ENCODE measurements at places on chromosomes 3 and 15.

DNA sequence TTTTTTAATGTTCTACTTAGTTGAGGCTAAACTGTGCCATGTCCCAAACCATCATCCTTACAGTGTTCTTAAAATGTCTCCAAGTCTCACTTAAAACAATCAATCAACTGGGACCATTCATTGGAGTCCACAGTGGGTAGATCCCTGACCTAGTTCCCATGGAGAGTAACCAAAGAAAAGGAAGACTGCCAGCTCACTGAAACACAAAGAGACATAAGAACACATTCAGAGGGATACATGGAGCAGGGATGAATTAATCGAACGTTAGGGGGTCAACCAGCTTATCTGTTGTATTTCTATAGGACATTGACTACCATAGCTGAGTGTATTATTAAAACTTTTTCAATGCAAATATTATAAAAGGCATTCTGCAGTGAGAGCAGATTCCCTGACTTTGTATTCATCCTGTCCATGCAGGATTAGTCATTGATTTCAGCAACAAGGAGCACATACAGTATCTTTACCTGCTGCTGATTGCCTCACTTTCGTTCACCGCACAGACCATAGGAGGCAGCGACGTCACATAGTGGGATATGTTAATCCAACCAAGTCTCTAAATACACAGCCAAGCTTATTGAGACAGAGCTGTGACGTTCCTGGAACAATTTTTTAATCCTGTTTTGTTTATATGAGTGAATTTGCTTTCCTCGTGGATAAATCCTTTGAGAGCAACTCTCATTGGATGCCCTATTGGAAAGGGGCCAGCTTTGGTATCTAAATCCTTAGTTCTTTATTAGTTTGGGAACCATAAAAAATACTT, 364.9 kb upstream of the RBMS3 start:
- DNase-seq = no peak

DNA sequence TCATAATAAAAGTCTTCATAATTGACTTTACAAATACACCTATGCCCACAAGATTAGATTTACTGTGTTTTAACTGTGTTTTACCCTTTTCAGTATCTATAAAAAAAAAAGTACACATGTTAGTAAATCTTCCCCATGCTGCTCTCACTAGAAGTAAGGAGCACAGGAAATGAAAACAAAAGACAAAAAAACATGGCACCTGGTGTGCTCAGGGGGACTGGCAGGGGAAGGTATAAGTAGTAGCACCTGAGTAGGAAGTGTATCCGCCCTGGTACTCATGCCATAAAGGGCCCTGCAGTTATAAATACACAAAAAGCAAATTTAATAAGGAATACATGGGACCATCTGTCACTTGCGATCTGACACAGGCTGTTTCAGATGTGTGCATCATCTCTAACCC, 8.9 kb upstream of the ALDH1A2 start:
- DNase-seq = no peak

DNA sequence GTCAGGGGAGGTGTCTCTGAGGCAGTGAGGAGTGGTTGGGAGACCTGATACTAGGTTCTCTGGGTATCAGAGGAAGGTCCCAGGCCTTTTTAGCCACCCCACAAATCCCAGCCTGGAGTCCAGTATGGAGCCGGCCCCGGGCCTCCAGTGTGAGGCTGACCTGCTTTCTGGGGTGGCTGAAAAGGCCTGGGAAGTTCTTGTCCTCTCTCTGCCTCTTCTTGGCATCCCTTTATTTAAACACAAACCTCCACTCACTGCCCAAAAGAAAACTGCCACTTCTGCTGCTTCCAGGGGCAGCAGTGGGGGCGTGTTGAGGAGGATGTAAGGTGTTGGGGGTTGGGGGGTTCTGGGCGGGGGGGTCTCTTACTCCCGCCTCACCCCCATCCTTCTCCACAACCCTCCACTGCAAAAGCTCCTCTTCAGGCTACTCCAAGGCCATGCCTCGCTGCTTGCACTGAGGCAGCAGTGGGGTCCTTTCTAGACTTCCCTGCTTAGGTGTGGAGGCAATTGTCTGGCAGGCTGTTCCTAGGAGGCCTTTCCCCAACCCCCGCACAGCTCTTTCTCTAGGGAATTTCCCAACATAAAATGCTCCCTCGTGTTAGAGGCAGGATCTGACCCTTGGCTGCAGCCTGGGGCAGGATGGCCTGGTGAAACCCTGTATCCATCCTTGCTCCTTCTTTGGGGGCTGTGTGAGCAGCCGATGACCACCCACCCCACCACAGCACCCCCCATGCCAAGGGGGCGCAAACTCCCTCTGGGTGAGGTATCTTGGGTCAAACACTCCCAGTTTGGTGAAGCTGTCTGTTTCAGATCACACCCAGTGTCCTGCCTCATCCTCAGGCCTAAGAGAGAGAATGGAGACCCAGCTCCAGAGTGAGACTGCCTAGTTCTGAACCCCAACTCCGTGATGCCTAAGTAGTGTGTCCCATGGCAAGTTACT, 12.1 kb upstream of the RAD18 start:
- no peak for DNase-seq

DNA sequence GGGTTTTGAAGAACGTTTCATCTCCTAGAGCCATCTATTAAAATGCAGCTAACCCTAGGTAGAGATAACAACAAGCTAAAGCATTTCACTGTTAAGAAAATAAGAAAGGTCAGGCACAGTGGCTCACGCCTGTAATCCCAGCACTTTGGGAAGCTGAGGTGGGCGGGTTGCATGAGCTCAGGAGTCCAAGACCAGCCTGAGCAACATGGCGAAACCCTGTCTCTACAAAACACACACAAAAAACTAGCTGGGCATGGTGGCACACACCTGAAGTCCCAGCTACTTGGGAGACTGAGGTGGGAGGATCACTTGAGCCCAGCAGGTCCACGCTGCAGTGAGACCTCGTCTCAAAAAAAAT, 5.4 kb upstream of the TBC1D5 start:
- no peak for DNase-seq

GRCh38 chr3:194244167-194244566, 107.0 kb downstream of the CPN2 start:
- DNase-seq = no peak

DNA sequence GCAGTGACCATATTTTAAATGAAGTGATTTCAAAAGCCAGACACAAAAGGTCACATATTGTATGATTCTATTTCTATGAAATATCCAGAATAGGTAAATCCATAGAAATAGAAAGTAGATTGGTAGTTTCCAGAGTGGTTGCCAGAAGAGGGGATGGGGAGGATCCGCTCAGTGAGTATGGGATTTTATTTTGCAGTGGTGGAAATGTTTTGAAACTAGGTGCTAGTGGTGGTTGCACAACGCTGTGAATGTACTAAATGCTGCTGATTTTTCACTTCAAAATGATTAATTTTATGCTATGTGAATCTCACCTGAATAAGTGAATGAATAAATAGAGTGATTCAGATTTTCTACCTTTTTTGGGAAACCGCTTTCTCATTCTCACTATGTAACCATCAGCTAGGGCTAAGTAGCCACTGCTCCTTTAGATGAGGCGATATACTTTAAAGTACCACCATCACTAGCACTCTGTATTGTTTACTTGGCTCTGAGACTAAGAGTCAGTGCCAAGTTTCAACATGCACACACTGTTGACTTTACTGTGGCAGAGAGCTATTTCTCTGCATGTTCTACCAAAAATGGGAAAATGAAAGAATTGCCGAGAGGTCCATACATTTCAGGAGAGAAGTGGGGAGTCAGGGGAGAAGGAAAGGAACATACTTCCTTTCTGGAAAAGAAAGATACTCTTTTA, 90.7 kb upstream of the GOLIM4 start:
- peak; percentile 23 for DNase-seq

DNA sequence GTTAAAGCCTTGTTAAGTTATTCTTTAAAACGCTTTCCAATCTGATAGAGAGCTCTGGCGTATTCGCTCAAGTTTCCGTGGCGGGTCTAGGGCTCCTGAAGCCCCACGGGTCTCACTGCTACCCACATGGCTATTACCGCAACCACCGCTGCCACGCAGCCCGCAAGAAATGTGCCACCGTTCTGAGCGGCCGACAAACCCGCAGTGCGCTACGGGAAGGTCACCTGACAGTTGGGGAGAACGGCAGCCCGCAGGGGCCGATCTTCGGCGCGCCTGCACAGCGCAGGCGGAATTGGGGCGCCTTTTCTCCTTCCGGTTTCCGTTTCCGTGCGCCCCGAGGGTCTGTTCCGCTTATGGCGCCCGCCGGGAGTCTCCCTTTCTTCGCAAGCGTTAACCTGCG, 76.6 kb upstream of the SNRPN start:
- no peak for DNase-seq
